ENCODE measurements at places on chromosomes 2 and 18.

DNA sequence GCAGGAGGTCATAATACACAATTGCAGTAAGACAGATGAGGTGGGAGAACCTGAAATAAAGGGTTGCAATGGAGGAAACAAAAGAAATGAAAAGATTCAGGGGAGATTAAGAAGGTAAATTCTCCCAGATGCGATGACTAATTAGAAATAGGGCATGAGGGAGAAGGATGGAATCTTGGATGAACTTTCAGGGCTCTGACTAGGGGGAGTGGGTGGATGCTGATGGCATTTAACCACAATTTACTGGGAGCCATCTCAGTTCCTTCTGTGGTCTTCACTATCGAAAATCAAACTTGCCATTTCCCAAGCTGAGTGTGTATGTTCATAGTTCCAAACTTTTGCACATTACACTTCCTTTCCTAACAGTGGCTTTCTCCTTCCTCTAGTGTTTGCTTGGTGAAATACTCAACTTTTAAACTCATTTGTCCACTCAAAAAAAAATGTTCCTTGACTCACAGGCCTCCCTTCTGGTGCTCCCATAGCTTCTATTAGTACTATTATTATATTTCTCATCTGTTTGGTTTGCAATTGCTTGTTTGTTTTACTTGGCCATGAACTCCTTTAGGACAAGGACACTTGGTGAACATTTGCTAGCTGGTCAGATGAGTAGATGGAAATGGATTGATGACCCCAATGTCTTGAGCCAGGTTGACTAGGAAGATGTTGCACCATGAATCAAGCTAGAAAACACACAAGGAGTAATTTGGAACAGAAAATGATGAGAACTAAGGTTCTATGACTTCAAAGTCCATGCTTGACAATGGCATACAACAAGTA is 178.5 kb downstream of the DIS3L2 start:
- H3K27me3 ChIP-seq: no peaks in the 10 kb centered on the region
- no peak for ATAC-seq
- H3K27ac ChIP-seq: no peak overlapping the region
- H3K4me1 ChIP-seq: no peaks in the 10 kb centered on the region

DNA sequence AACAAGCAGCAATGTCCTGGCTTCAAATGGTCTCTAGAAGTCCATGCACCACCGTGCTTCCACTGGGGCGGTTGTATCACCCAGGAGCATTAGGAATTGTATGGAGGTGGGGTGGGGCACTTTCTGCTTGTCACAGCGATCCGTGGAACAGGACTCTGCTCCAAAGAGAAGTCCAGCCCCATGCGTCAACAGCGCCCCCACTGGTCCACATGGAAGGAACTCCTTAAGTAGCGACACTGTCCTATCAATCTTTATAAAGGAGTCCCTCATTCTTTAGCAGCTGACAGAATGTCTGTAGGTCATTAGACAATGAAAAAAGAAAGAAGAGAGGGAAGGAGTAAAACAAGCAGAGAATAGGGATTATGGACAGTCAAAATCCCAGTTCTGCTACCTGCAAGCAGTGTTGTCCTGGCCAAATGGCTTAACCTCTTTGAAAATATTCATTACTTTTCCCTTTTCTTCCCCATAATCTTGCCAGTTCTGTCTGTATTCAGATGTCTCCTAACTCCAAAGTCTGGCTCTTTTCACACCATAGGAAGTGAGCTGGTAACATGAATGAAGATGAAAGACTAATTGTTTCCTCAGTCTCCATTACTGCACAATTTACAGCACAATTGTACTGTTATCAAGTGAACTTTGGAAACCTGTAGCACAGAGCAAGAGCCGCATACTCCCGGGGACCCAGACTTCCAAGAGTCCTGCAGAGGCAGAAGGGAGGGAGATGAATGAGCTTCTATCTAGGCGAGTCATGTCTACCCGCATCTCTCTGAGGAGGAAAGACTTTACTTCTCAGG is 9.9 kb downstream of the NFE2L2 start:
- H3K36me3 ChIP-seq: no peaks in the 10 kb centered on the region
- ATAC-seq: no peak
- H3K27me3 ChIP-seq: no peaks in the 10 kb centered on the region
- no peak overlapping the region for H3K4me3 ChIP-seq
- peaks cover 17% of the 10 kb centered on the region for H3K4me1 ChIP-seq

- H3K27me3 ChIP-seq: peaks cover 18% of the 10 kb centered on the region
- no peak for ATAC-seq
- no peak overlapping the region for H3K27ac ChIP-seq
- no peaks in the 10 kb centered on the region for H3K4me1 ChIP-seq
- H3K36me3 ChIP-seq: no peaks in the 10 kb centered on the region
- no peak overlapping the region for H3K4me3 ChIP-seq
Observed at GRCh38 chr2:173751245-173751975, 213.8 kb downstream of the SP3 start.

GRCh38 chr2:54042341-54042740 is 71.5 kb upstream of the PSME4 start:
- peak overlapping the region; percentile 21 for H3K27ac ChIP-seq
- no peaks in the 10 kb centered on the region for H3K36me3 ChIP-seq
- no peak overlapping the region for H3K4me3 ChIP-seq
- no peaks in the 10 kb centered on the region for H3K4me1 ChIP-seq
- ATAC-seq: no peak

GRCh38 chr18:53080687-53081086 is 740.7 kb downstream of the DCC start:
- H3K4me3 ChIP-seq: no peak overlapping the region
- H3K4me1 ChIP-seq: no peaks in the 10 kb centered on the region
- no peak overlapping the region for H3K27ac ChIP-seq
- no peaks in the 10 kb centered on the region for H3K36me3 ChIP-seq

- H3K4me3 ChIP-seq: no peak overlapping the region
- H3K27ac ChIP-seq: no peak overlapping the region
- no peaks in the 10 kb centered on the region for H3K36me3 ChIP-seq
- H3K27me3 ChIP-seq: no peaks in the 10 kb centered on the region
Observed at GRCh38 chr18:48721312-48721711, 182.5 kb downstream of the CTIF start.

DNA sequence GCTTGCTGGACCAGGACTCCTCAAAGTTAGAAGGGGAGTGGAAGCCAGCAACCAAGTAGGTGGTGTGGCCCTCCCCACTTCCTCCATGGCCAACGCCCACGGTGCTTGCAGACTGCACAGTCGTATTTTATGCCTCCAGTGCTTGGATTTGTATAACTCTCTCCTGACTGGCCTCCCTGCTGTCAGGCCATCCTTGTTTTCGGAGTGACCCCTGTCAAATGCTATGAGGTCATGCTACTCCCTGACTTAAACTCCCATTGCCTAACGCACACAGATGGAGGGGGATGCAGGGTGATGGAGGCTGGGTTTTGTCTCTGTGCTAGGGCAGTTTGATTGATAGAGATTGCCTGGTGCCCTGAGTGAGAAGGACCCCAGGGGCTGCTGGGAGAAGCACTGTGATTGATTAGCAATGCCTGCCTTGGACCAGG is 36.1 kb downstream of the GLI2 start:
- H3K27ac ChIP-seq: peak overlapping the region; percentile 52
- no peaks in the 10 kb centered on the region for H3K36me3 ChIP-seq
- no peak overlapping the region for H3K4me3 ChIP-seq
- no peaks in the 10 kb centered on the region for H3K27me3 ChIP-seq
- peak; percentile 13 for ATAC-seq

DNA sequence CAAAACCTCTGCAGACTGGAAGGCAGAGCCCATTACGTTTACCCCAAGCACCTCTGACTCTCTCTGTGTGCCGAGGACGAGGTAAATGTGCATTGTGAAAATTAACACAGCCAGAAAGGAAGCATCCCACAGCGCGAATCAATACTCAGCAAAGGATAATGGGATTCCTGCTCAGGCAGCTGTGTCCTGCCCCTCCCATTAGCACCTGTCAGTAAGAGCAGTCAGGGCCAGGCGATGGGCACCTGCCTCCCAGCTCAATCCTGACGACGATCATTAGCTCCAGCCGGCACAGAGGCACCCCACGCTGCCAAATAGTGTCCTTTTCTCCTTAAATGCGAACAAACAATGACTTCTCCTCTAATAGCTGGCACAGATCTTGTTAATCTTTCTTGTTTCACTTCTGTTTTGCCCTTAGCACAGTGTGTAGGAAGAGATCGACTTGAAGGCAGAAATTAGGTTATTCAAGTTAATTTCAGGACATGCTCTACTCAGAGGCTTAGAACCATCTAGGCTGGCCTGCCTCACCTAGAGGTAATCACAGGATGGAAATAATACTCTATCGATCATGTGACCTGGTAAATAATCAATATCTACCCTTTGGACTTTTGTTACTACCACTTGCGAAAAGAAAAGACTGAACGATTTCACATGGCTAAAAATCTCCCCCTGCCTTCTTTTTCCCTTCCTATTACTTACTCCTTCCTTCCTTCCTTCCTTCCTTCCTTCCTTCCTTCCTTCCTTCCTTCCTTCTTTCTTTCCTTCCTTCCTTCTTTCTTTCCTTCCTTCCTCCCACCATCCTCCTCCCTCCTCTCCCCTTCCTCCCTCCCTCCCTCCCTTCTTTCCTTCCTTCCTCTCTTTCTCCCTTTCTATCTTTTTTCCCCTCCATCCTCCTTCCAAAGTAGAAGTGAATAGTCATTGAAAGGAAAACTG is 487.9 kb upstream of the ID2 start:
- peak overlapping the region; percentile 18 for H3K4me3 ChIP-seq
- H3K27me3 ChIP-seq: no peaks in the 10 kb centered on the region
- no peaks in the 10 kb centered on the region for H3K4me1 ChIP-seq

- ATAC-seq: no peak
- no peaks in the 10 kb centered on the region for H3K27me3 ChIP-seq
- no peak overlapping the region for H3K27ac ChIP-seq
- no peaks in the 10 kb centered on the region for H3K4me1 ChIP-seq
- H3K4me3 ChIP-seq: no peak overlapping the region
- H3K36me3 ChIP-seq: no peaks in the 10 kb centered on the region
Observed at GRCh38 chr2:696463-696862, 19.3 kb upstream of the TMEM18 start.

DNA sequence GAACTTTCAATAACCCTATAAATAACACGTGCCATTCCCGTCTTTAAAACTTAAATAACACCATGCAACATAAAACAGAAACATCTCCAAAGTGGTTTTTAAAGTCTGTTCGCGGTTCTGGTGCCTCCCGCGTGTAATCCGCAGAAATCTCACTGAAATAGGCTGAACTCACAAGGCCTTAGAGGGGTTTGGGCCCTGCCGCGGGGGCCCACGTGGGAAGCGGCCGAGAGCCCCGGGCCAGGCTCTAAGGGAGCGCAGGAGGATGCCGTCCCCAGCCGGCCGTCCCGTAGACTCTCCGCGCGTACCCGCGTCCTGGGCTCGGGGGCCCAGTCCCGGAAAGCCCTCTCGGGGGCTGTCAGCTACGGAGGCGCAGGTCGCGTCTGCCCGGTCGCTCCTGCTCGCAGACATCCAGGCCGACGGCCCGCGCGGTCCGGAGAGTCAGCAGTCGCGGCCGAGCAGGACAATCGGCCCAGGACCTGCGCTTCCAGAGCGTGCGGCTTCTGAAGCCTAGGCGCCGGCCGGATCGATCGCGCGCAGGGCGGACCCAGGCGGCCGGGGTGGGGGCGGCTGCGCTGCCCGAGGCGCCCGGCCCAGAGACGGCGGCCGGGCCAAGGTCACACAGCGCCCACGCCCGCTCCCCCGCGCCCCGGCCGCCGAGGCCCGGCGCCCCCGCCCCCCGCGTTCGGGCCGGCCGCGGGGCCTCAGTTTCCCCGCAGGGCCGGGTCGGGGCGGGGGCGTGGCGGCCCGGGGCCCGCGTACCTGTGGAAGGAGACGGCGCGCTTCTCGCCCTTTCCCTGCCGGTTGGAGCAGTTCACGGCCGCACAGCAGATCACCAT is 558 bp downstream of the THAP4 start:
- no peaks in the 10 kb centered on the region for H3K27me3 ChIP-seq
- peaks cover 71% of the 10 kb centered on the region for H3K4me1 ChIP-seq
- peaks cover 27% of the 10 kb centered on the region for H3K36me3 ChIP-seq

DNA sequence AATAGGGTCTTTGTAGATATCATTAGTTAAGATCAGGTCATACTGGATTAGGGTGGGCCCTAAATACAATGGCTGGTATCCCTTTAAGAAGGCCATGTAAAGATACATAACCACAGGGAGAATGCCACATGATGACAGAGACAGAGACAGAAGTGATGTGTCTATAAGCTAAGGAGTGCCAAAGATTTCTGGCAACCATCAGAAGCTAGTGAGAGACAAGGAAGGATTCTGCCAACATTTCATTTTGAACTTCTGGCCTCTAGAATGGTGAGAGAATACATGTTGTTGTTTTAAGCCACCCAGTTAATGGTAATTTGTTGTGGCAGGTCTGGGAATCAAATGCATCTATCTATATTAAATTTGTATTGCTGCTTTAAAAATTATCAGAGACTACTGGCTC is 185.5 kb upstream of the CYRIA start:
- H3K4me3 ChIP-seq: no peak overlapping the region
- peaks cover 5% of the 10 kb centered on the region for H3K27me3 ChIP-seq
- no peak overlapping the region for H3K27ac ChIP-seq

DNA sequence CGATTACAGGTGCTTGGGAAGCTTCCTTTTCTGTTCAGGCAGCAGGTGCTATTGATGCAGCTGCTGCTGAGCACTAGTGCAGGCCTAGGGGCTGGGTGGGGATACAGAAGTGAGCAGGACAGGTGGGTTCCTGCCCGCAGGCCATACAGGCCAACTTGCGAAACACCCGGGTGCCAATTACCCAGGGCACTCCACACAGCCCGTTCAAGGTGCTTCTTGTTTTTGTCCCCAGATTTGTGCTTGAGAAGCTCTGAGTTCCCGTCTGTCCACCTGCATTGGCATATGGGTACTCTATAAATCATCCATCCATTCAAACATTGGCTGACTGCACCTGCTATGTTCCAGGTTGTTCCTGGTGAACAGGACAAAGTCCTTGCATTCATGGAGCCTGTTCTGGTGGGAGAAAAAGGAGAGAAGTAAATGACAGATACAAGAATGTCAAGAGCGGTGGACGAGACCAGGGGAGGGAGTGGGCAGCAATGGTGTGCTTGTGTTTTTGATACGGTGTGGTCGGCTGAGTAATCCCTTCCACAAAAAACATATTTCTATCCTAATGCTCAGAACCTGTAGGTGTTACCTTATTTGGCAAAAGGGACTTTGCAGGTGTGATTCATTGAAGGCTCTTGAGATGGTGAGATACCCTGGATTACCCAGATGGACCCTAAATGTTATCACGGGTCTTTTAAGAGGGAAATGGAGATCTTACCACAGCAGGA is 31.4 kb downstream of the SH3BP4 start:
- H3K36me3 ChIP-seq: no peaks in the 10 kb centered on the region
- no peak overlapping the region for H3K27ac ChIP-seq
- no peak for ATAC-seq
- no peak overlapping the region for H3K4me3 ChIP-seq
